ENCODE measurements at places on chromosomes 2 and 18. TPM values are rescaled to one million over a fixed set of nuclear protein-coding genes. Genes with fewer than 3 reads are reported as not detected.

DNA sequence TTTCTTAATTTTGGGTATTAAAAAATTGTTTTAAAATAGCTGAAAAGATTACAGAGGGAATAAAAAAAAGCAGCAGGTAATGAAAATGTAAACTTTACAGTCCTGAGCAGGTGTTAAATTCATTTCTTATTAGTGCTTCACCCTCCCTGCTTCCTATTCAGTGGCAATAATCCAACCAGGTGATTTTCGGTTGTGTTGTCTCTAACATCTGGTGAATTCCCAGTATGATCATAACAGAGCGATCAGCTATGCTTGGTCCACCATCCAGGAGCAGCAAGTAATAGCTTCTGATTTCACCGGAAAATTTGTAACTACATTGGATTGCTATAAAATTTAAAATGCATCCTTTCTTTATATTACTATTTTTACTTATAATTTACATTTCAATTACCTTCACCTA is 673.1 kb downstream of the SOCS6 start:
- DNase-seq: no peak

DNA sequence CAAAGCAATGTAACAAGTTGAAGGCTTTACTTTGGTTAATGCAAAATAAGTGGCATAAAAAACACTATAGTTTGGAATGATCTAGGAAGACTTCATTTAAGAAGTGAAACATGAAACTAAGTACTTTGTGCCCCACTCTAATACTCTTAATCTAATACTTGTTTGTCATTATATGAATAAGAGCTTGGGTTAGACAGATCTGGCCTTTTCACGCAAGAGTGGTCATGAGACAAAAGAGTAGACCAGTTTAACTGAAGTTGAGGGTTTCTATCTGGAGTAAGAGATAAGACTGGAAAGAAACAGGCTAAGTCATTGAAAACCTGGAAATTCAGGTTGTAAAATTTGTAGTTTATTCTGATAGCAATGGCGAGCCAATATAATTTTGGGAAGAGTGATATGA is 2.8 kb downstream of the SLC30A6 start:
- DNase-seq: no peak

DNA sequence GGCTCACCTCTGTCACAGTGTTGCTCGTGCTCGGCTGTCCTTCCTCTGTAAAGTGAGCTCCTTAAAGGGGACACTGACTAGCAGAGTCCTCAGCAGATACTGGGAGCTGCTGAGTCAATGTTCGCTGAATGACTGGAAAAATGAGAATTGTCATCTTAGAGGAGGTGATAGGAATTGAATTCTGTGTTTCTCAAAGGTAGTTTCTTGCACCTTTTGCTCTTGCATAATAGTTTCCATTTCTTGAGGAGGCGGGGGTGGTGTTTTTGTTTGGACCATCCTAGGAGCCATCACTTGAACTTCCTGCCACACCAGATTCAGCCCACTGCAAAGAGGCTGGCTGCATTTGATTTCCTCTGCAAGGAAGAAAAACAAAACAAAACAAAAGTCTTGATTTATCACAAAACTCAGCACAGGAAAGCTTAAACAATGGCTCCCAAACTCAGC is 11.4 kb upstream of the RFX8 start:
- no peak for DNase-seq

PECR gene
- 15.2 TPM for total RNA-seq

TRPM8 gene
- total RNA-seq: not detected

- no peak for DNase-seq
Observed at GRCh38 chr2:214006601-214007000, 404.3 kb upstream of the VWC2L start.

GRCh38 chr2:61877571-61878245 is 10.7 kb downstream of the CCT4 start:
- no peak for DNase-seq

DNA sequence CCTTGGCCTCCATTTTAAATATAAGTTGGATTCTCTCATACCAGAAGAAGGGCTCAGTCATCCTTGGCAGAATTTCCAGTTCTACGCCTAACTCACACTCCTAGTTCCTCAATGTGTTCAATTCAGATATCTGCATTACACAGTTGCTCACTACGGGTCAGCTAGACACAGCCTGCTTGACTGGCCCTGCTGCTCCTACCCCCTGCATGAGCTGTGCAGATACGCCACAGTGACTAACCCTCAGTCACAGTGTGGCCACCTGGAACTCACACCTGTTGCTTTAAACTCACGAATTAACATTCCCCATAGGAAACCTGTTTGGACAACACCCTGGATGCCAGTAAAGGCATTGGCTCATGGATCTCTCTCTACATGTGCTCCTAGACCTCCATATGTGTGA is 429.6 kb downstream of the NCKAP5 start:
- no peak for DNase-seq

GRCh38 chr18:10860928-10861327 is 288.4 kb downstream of the PIEZO2 start:
- no peak for DNase-seq

DNA sequence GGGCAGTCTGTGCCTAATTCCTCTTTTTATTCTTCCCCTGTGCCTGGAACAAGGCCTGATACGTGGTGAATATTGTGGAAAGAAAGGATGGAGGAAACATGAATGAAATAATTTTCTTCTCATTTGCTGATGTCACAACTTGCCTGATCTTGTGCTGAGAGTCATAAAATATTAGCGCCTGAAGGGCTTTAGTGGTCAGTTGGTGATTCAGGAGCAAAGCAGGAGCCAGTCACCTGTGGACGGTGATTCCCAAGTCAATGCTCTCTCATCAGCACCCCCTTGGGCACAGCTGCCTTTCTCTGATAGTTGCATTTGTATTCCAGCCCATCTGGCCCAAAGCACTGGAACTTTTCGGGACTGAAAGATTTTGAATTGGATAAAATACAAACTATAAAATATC is 502.6 kb upstream of the RAB12 start:
- DNase-seq: no peak

Measured in activated T-helper 2 cell treated with anti-CD3 and anti-CD28 coated beads, Interferon-gamma antibody, Interleukin-2, Interleukin-4, amounts not matched to agents 10 μg/mL and 5 μg/mL and 100 μg/mL, durations not matched to agents 14 hours and 24 hours and 36 hours (primary cell).